ENCODE measurements at places on chromosomes 16 and 17. TPM values are rescaled to one million over a fixed set of nuclear protein-coding genes. Genes with fewer than 3 reads are reported as not detected.

The TCAP gene
- 9.3 TPM for polyA plus RNA-seq

GRCh38 chr17:62778990-62779681, 29.0 kb downstream of the MARCHF10 start:
- DNase-seq = no peak
- no peak overlapping the region for H3K27ac ChIP-seq
- H3K4me3 ChIP-seq = no peak overlapping the region
- no peaks in the 10 kb centered on the region for H3K36me3 ChIP-seq

DNA sequence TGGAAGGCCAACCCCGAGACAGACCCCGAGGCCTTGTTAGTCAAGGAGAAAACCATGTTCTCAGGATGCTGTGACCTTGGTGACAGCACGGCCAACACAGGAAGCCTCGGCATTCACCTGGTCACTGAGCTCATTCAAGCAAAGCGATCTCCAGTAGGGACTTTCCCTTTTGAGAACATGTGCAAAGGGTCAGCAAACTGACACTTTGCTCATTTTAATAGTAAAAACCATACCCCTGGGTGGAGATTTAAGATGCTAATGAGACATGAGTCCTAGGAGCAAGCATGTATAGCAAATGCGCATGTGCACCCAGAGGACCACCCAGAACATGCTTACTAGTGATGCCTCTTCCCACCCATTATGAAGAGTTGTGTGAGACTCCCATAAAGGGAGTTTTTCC, 5.7 kb upstream of the SULT1A2 start:
- no peak overlapping the region for H3K27ac ChIP-seq
- H3K4me1 ChIP-seq = no peaks in the 10 kb centered on the region
- H3K4me3 ChIP-seq = no peak overlapping the region
- no peaks in the 10 kb centered on the region for H3K27me3 ChIP-seq
- no peaks in the 10 kb centered on the region for H3K36me3 ChIP-seq

GRCh38 chr17:29190039-29190438, 9.8 kb upstream of the MYO18A start:
- no peak for DNase-seq
- H3K36me3 ChIP-seq = no peaks in the 10 kb centered on the region
- no peaks in the 10 kb centered on the region for H3K27me3 ChIP-seq
